ENCODE measurements at places on chromosomes 7 and 10.

DNA sequence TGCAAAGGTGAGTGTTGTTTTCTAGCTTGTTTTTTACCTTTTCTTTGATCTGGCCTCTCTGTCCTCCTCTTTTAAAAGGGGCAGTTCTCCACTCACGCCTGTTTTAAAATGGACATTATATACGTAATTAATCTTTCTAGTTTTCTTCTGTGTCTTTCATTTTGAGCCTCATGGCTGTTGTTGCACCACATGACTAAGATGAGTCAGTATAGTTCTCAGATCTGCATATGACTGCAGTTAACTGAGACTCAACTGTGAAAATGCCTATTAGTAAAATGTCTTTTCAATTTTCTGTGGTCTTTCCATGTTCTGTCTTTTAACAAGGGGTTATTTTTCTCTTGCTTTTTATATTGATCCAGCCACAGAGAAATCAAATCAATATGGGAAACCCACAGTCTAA is 296.1 kb downstream of the CDK14 start:
- DNase-seq, result no peak

DNA sequence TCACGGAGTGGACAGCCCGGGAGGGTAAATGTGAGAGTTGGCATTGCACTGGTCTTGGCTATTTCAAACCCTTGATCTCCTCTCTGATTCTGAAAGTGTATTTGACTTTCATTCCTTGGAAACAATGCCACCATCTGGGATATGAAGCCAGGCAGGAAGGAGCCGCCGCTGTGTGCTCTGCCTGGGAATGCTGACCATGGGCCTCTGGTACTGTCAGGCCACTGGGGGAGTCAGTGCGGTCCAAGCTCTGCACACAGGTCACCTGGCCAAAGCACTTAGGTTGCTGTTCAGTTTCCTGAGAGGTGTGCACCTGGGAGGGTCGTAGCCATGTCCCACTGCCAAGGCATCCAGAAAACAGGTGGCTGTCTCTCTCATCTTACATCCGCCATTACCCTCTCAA is 68.5 kb upstream of the SHH start:
- no peak for DNase-seq

DNA sequence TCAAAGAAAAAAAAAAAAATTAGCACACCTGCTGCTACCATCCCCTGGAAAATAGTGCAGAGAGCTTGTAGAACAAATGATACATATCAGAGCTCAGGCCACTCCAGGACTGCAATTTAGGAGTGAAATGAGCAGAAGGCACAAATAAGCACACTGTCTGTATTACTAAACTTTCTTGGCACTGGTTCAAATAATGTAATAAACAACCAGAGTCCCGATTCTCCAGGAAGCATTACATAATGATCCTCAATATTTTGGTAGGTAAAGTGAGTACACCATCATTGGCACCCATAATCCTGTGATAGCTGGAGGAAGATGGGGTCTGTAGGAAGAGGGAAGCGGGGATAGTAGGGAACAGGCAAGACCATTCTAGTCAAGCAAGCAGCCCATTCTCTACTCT is 74.3 kb downstream of the SVOPL start:
- no peak for DNase-seq

DNA sequence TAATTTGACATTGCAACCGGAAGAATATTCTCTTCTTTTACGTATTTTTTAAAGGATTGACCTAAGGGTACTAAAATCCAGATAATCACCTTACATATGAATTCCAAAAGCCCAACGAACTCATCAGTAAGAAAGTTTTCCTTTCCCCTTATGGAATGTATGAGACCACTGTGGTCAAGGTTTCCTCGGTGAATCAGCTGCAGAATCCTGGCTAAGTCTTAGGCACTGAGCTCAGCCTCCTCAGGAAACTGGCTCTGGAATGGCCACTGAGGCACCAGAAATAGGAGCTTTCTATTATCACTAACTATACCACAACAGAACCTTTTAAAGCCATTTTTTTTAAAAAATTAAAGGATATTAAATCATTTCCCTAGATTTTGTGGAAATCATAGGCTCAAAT is 21.0 kb downstream of the SVIL start:
- no peak for DNase-seq

- DNase-seq, result no peak
Measured at GRCh38 chr7:128404886-128405470, 4.8 kb downstream of the IMPDH1 start.

- DNase-seq, result no peak
Measured at GRCh38 chr10:30537586-30537985, 92.0 kb downstream of the LYZL2 start.

DNA sequence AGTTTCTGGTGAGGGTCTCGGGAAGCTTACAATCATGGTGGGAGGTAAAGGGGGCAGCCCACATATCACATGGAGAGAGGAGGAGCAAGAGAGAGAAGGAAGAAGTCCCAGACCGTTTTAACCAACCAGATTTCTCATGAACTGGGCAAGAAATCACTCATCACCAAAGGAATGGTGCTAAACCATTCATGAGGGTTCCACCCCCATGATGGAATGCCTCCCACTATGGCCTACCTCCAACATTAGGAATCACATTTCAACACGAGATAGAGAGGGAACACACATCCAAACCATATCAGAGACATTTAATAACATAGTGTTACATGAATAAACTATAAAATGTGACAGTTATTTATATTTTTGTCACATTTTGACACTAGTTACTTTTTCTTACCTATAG is 214.8 kb upstream of the MAGI2 start:
- no peak for DNase-seq

GRCh38 chr7:136139417-136139816 is 162.3 kb upstream of the MTPN start:
- no peak for DNase-seq

GRCh38 chr10:45460235-45460878 is 86.3 kb downstream of the ALOX5 start:
- no peak for DNase-seq

GRCh38 chr10:75234683-75235374 is 928 bp downstream of the COMTD1 start:
- DNase-seq, result no peak

DNA sequence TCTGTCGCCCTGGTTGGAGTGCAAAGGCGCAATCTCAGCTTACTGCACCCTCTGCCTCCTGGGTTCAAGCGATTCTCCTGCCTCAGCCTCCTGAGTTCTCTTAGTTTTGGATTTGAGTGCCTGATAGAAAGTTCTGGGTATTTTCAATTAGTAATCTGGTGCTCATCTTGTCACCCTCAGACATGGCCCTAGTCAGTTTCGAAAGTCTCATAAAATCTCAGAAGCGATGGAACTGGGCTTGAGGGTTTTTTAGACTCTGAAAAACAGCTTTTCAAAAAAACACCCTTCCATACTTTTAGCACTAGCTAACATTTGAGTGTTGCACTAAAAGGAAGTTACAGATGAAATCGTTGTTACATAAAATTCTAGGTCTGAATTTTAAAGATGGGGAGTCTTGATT is 9.4 kb upstream of the PIP4K2A start:
- DNase-seq, result no peak

- DNase-seq, result no peak
Measured at GRCh38 chr10:88270871-88271713, 312.0 kb downstream of the RNLS start.

GRCh38 chr10:118459642-118460193 is 117.6 kb upstream of the FAM204A start:
- peak; percentile 11 for DNase-seq

DNA sequence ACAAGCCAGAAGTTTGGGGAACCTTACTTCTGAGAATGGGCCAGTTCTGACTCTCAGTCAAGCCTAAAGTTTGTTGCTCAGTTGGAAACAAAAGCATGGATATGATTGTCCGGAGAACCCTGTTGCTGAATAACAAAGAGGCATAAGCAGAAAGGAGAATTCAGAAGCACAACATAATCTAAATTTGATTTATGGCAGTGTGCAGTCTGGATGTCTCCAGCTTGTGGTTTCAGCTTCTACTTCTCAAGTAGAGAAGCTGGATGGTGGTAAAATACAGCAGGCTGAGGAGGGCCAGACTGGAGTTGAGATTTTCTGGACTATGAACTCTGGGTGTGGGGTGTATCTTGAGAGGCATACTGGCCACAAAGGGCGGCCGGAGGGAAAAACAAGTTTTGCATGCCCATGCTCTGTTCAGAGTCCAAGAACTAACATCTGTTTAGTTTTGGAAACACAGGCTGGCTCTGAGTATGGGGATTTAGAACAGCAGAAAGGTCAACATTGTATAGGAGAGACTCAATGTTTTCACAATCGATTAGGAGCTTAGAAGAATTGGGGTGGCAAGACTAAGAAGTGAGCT is 592.9 kb downstream of the CNTNAP2 start:
- no peak for DNase-seq

DNA sequence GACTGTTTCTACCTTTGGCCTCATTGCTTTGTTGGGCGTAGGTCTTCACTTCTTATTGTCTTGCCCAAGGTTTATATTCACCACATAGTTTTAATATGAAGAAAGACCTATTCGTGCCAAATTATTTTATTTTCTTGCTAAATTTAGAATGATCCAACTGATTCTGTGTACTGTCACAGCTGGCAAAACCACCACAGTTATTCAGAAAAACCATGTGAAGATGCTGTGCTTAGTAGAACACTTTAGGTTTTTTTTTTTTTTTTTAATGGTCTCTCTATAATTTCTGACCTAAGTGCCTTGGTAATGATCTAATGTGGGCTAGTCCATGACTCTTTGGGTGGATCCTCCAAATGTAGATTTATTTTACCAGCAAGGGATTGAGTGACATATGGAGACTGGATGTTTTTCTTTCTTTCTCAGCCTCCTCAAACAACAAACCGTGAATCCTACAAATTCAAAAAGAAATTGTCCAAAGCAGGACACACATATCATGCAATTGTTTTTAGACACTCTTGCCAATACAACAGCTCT is 243.8 kb downstream of the DYNC1I1 start:
- DNase-seq, result no peak

DNA sequence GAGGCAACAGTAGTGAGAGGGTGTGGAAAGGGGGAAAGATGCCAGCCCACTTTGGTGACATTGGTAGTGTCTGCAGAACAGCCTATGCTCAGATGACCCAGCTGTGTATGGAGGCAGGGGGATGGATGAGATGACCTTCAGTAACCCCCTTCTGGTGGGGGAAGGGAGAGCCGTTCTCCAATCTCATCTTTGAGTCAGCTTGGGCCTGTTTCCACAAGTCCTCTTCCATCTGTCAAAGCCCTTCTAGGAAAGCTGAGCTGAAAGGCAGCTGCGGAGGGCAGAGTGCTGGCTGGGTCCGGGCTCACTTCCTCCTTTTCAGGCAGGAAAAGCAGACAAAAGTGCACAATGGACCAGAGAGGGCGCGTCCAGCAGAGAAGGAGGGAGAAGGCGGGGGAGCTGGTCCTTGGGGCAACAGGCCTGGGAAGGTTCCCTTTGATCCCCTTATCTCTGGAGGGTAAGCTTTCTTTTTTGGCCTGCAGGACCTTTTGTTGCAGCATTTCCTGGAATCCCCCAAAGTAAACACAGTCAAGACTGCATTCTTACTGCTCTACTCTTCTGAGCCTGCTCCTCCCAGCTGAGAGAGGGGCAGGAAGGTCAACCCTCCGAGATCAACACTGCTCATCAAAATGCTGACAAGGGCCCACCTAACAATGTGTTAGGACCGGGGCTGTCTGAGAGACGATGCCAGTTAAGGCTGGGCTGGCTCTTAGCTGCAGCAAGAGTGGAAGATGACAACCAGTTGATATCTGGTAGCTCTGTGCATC is 1.2 kb upstream of the LRMDA start:
- no peak for DNase-seq

All from stimulated activated CD8-positive, alpha-beta memory T cell treated with anti-CD3 and anti-CD28 coated beads, Interleukin-15, amount 100 ng/mL, for 4 hours (primary cell).